ENCODE measurements at places on chromosomes 2 and 18. TPM values are rescaled to one million over a fixed set of nuclear protein-coding genes. Genes with fewer than 3 reads are reported as not detected.

DNA sequence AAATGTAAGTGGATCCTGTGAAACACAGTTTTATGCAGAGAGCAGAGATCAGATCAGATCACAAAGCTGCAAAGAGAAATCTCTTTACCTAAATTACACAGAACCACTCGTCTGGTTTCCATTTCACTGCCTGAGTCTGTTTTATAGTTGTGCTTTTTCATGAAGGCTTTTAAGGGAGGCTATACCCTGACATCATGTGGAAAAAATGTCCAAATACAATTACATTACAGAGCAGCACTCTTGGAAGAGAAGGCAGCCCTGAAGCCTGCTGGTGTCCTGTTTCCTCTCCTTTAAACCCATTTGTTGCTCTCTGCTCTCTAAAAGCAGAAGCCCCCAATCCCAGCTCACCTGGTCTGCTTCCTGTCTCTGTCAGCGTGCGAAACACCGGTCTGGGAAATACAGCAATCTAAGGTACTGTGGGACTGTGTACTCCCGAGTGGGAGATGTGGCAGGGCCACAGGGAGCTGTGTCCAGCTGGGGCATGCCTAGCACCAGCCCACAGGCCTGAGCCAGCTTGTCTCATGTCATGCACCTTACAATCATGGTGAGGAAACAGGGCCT is 24.8 kb upstream of the ZFP36L2 start:
- DNase-seq = no peak

DLX2 gene
- not detected for total RNA-seq

DNA sequence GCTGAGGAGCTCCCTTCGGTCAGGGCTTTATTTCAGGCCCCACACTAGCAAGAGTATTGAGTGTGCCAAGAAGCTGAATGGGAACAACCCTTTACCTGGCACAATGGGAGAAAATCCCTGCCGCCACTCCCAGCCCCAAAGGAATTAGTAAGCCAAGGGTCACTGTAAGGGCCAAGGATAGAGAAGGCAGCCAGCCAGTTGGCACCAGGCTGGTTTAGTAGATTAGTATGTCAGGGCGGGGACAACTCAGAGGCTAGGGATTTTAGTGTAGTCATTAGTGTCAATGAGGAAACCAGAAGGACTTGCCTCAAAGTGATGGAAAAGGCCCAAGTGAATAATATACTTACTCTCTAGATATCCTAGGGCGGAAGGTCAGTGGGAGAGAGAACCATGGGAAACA is 34.9 kb upstream of the CYP26B1 start:
- no peak for DNase-seq

- DNase-seq = no peak
Measured at GRCh38 chr18:5998907-5999306, 103.6 kb upstream of the TMEM200C start.

DNA sequence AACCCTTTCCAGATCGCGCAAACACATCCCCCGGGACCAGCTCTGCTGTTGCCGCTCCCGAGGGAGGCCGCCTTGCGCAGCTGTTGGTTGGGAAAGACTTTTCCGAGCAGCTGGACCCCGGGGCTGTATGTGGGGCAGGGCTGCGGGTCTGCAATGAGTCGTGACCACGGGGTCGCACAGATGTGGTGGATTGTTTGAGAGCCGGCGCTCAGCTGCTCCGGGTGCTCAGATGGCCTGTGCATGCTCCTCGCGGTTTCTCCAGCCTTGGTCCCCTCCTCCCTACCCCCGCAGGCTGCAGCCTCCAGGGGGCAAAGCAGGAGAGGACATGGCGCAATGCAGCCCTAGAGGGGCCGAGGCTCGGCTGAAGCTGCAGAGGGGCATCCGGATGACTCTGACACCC is 105.2 kb upstream of the OTOS start:
- no peak for DNase-seq

GRCh38 chr2:221649051-221649775 is 77.1 kb upstream of the EPHA4 start:
- DNase-seq = no peak

DNA sequence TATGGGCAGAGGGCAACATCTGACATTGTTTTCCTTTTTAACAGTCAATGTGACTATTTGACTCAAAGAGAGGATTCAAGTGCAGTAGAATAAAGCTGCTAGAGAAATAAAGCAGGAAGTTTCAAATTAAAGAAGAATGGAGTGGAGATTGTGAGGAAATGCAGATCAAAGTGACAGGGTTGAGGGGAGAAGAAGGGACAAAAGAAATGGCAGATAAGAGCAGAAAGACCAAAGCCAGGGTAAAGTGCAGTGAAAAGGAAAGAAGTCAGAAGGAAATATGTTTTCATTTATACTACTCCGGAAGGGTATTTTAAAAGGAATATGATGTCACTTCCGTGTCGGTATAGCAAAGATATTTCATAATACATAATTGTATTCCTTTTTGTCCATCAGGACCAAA is 297.5 kb upstream of the CRIM1 start:
- no peak for DNase-seq

TUBA3E gene
- 1.2 TPM for total RNA-seq

DNA sequence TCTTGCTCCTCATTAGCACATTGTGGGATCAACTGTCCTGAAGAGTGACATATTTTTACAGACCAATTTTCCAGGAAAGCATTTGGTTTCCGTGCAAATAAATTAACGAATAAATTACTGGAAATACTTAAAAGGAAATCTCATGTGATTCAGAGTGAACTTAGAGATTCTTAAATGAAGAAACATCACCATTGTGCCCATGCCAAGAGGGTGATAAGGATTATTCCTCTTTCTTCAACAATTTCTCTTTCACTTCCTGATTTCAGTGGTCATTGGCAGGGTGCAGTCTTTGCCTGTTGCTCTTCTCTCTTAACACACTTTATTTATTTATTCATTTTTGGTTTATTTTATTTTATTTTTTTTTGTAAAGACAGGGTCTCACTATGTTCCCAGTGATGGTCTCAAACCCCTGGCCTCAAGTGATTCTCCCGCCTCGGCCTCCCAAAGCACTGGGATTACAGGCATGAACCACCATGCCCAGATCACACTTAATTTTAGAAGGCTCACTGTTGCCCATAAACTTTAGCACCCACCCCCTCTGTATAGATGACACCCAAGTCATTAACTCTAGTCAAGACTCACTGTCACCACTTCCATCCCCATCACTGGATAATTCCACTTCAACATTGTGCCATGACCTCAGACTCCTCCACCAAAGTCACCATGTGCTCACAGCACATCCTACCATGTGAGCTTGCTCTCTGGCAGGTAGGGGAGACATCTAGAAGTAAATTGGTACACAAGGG is 92.6 kb upstream of the CERS6 start:
- no peak for DNase-seq

DNA sequence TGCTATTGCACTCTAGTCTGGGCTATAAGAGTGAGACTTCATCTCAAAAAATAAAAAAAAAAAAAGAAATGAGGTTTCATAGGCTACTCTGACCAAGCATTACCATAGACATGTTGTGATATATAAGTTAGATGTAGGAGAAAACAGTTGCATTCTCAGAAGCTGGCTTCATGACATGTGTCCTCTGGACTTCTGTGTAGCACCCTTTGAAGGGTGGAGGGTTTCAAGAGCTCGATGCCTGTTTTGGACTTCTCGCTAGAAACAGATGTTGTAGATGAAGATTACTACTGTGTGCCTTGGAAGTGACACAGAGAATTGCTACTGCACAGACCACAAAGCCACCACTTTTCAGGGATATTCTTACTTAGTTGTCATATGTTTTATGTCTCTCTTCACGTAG is 91.0 kb downstream of the TMEM247 start:
- no peak for DNase-seq

DNA sequence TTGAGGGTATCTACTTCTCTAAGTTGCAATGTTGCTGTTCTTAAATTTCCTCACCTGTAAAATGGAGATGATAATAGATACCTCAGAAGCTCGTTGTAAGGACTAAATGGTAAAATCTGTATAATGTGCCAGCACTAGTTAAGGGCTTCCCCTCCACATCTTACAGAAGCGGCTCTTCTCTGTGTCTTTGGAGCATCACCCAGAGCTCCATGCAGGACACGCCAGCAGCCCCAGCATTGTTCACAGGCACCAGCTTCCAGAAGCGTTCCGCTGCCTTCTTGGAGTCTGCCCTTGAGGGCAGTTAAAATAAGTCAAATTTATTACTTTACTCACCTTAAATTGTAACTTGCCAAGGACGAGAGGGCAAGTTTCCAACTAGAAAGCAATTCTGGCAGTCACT is 5.8 kb downstream of the DCDC2C start:
- DNase-seq = no peak

DNA sequence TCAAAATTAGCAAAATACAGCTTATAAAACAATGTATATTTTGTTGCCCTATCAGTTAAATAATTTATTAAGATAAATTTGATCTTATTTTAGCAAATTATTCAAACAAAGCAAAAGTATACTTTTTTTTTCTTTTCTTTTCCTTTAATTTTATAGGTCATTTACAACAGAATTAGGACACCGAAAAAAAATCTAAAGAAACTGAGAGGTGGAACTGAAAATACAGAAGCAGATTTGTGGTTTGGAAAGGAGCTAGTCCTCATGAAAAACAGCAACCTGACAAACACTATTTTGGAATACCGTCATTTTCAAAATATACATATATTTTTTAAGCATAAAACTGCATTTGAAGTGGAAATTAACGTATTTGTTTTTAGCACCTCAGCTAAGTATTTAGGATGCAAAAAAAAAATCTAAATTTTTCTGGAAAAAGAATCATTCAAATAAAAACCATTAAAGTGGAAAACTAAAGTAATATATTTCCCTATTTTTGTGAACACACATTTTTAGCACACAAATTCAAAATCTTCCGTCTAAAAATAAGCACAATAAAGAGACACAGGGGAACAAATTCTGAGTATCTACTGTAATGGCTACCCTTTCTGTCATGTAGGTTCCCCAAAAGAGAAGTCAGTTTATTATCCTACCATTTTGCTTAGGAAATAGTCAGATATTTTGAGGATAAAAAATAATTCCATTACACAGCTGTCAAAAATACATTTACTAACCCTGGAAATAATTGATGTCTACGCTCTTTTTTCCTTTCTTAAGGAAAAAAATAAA is 2.7 kb downstream of the CCDC88A start:
- no peak for DNase-seq

ME2 gene
- total RNA-seq = 63.8 TPM

PROKR1 gene
- 0.08 TPM for total RNA-seq

DNA sequence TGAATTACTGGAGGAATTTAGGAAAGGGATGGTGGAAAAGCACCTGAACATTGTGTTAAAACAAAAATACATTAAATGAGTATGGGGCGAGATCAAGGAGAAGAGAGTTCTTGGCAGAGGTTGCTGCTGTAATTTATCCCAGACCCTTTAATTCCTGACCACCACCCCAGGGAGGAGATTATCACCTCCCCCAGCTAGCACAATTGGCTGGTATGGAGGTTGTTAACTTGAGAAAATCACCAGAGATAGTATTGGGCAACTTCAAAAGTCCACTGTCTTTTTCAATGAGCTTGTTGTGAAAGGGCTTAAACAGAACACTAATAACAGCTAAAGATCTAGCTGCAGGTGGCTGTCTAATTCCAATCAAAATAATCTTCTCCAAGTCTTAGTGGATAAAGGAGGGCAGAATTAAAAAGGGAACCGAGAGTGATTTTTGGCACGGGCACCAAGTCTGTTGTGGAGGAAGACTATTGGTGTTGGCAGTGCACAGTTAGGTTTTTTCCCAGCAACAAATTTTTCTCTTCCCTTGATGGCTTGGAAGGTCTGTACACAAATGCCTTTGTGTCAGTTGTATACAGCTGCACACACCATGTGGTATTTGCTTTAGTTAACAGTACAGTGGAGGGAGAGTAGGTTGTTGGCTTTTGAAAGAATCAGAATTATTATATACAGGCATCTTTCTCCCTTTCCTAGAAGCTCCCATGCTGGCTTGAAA is 289.5 kb downstream of the SLC4A3 start:
- no peak for DNase-seq

DNA sequence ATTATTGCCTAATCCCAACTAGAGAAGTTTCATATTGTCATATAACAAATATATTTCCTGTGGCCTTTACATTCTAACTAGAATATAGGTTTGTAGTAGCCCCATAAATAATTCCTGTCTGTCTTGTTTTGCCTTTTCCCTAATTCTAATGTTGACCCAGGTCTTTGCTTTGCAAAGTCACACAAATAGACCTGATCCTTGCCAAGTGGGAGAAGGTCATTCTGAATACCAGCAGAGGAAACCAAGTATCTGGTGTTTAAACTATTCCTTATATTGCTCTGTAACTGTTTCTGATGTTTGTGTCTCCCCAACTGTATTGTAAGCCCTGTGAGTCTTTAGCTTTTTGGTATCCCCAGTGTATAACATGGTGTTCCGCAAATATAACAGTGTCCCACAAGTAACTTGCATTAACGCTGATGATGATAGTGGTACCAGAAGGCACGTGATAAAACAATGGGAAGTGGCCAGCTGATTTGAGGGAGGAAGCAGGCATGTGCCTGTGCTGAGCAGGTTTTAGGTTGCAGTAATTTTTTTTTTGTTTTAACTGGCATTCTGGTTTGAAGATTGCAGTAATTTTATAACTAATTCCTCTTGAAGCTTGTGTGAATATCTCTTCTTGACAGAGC is 11.1 kb downstream of the HADHB start:
- DNase-seq = no peak

LAMA1 gene
- 0.40 TPM for total RNA-seq

GAREM2 gene
- 1.1 TPM for total RNA-seq

IL1F10 gene
- total RNA-seq = not detected

GRCh38 chr2:149994057-149994728 is 406.6 kb upstream of the MMADHC start:
- DNase-seq = no peak

EFHD1 gene
- 20.1 TPM for total RNA-seq

- no peak for DNase-seq
Measured at GRCh38 chr2:222232372-222232771, 66.4 kb downstream of the PAX3 start.

RBM44 gene
- total RNA-seq = 0.81 TPM

DNA sequence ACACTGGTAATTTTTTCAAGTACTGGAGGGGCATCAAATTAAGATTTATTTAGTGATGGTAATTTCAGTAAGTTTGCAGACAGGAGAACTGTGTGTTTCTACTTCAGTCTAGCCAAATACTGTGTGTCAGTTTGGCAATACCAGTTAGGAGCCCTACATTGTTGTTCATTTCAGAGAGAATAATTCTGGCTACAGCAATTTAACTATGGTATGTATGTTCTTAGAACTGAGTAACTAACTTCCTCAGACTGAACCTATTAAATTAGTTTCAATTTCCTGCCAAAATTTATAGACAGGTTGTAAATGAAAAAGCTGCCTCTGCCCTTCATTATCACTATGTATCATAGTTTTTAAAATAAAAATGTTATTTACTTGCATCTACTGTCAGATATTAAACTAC is 332.4 kb downstream of the PARD3B start:
- no peak for DNase-seq

SERPINB5 gene
- not detected for total RNA-seq

DNA sequence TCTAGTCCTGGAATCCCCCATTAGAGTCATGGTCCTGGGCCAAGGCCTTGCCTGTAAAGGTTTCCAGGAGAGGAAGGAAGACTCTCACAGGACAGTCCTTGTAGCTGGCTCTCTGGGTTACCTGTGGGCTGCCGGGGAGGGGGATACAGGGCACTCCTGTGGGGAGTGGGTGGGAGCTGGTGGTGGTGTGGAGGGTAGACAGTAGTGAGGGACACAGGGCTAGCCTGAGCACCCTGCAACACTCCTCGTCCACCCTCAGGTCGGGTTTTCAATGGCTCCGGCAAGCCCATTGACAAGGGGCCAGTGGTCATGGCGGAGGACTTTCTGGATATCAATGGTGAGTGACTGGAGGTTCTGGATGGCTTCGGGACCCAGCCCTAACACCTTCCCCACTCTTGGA is 19.7 kb upstream of the ANKRD53 start:
- DNase-seq = peak; percentile 69
